ENCODE measurements at places on chromosomes 4 and X. TPM values are rescaled to one million over a fixed set of nuclear protein-coding genes. Genes with fewer than 3 reads are reported as not detected.

EMD gene
- 60.8 TPM for total RNA-seq

PNMA6E gene
- 0.10 TPM for total RNA-seq

AKAP4 gene
- total RNA-seq, result not detected

SOD3 gene
- total RNA-seq, result 109 TPM

APEX2 gene
- total RNA-seq, result 13.4 TPM

SLC10A7 gene
- total RNA-seq, result 13.8 TPM

DGKK gene
- not detected for total RNA-seq

DDX53 gene
- total RNA-seq, result not detected

TTC29 gene
- total RNA-seq, result 1.1 TPM

FGB gene
- 2.2 TPM for total RNA-seq

STOX2 gene
- total RNA-seq, result 49.2 TPM

COL4A6 gene
- 3.0 TPM for total RNA-seq

DUSP21 gene
- total RNA-seq, result not detected

All from upper lobe of left lung (tissue), 6 donors.